ENCODE measurements at places on chromosomes 7 and 10. TPM values are rescaled to one million over a fixed set of nuclear protein-coding genes. Genes with fewer than 3 reads are reported as not detected.

LMOD2 gene
- total RNA-seq = not detected

TAS2R41 gene
- total RNA-seq = not detected

TAS2R40 gene
- total RNA-seq = not detected

HGF gene
- total RNA-seq = not detected

AKR1E2 gene
- 2.0 TPM for total RNA-seq

ACTL6B gene
- total RNA-seq = not detected

ANKRD26 gene
- 10.6 TPM for total RNA-seq

ANKRD22 gene
- 4.9 TPM for total RNA-seq

HEPACAM2 gene
- not detected for total RNA-seq

GRCh38 chr10:42963312-42963711 is 113.6 kb upstream of the RET start:
- no peak for DNase-seq

- peak; percentile 88 for DNase-seq
Observed at GRCh38 chr10:50404021-50404773, 152.9 kb upstream of the ASAH2 start.

DNA sequence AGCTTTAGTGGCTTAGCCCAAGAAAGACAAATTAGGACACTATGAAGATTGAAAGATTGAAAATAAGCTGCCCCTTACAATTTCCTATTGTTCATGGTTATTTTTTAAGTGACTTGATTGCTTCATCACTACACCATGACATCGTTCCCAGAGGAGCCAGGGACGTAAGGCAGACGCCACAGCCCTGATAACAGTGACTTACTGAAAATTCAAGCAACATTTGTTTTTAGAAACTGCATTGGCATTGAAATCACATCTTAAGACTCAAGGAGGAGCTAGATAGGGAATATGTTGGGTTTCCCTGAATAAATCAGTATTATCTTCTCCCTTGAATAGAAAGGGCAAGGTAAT is 38.7 kb upstream of the ANK3 start:
- DNase-seq = no peak

GRCh38 chr7:44889086-44889781 is 3.9 kb upstream of the PURB start:
- DNase-seq = no peak

DNA sequence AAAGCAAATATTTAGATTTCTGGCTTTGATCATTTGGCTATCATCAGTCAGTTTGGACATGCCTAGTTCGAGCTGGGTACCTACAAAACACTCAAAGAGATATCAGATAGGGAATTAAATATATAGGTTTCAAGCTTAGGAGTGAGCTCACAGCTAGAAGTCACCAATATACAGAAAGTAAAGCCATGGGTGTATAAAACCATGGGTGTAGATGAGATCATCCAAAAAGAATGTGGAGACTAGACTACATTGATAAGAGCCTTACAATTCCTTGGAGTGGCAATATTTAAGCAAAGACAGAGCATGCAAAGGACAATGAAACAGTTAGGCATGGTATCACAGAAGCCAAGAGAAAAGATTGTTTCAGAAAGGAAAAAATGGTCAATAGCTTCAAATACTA is 7.2 kb upstream of the RALA start:
- DNase-seq = no peak

- DNase-seq = no peak
Observed at GRCh38 chr7:40499718-40500117, 364.9 kb downstream of the SUGCT start.

- DNase-seq = peak; percentile 17
Observed at GRCh38 chr7:20032741-20033140, 184.4 kb downstream of the MACC1 start.

DNA sequence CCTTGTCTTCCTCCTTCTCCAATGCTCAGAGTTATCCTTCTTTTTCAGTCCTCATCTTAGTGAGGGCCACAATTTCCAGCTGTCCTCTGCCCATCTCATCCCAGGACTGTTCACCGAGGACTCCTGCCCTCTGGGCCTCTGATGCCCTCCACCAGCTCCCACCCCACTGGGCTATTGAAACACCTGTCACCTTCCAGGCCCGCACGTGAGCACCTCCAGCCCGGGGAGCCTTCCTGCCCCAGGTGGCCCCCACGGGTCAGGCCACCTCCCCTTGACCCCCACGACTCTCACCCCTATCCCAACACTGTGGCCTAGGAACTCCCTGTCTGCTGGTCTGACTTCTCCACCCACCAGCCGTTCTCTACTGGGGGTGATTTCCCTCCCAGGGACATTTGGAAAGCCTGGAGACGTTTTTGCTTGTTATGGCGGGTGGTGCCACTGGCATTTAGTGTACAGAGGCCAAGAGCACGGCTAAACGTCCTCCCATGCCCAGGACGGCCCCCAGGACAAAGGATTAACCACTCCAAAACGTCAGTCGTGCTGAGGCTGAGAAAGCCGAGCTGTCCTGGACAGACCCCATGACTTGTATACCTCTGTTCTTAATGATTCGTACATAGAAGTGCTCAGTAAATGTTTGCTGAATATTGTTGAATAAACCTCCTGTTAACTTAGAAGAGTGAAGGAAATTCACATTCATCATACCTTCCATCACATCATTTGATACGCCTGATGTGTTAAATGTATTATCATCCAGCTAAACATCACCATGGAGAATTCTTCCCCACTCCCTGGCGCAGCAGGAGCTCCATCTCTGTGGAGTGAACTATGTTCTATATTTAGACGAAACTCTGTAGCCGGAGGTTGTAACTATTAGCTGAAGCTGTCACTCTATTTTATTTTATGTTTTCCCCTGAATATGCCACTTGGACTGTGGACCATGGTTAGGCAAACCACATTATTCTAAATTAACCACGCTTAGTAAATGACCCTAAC is 270.1 kb upstream of the SHH start:
- no peak for DNase-seq

- peak; percentile 61 for DNase-seq
Observed at GRCh38 chr7:80611779-80612178, 26.7 kb upstream of the CD36 start.

DNA sequence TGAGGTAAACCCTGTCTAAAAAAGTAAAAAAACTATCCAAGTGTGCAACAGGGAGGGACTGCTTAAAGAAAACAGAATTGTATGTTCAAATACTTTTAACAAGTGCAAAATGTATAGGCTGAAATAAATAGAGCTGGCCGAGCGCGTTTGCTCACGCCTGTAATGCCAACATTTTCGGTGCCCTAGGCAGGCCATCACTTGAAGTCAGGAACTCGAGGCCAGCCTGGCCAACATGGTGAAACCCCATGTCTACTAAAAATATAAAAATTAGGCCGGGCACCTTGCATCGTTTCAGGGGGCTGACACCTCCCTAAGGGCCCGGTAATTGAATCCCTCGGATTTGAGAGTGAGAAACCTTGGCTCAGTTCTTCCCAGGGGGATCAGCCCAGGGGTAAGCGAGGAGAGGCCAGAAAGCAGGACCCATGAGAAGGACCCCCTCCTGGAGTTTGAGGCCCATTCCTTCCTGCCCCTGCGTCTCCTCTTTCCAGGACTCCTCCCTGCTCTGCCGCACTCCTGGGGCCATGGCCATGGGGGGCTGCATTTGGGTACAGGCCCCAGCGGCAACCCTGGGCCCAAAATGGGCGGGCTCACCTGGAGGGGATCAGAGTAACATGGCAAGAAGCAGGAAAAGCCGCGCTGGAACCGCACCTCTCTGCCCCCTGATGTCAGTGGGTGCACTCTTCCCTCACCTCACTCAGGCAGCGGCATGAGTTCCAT is 75.5 kb upstream of the TMEM248 start:
- no peak for DNase-seq

DNA sequence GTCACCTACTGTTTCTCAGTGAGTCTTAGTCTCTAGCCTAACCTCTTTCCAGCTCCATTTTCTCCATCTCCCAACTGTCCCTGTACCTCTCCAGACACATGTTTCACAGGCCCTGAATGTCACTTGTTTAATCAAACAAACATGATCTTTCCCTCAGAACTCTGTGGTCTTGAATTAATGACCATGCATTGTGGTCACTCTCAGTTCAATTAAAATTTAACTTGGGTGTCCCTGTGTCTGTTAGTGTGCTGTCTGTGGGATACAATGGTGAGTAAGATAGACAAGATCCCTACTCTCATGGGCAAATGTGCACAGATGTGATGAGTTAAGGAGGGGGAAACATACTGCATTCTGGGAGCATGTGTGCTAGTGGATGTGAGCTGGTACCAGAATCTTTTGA is 65.0 kb downstream of the RBM33 start:
- no peak for DNase-seq

- DNase-seq = no peak
Observed at GRCh38 chr7:96188591-96188991, 133.3 kb downstream of the SLC25A13 start.

DNA sequence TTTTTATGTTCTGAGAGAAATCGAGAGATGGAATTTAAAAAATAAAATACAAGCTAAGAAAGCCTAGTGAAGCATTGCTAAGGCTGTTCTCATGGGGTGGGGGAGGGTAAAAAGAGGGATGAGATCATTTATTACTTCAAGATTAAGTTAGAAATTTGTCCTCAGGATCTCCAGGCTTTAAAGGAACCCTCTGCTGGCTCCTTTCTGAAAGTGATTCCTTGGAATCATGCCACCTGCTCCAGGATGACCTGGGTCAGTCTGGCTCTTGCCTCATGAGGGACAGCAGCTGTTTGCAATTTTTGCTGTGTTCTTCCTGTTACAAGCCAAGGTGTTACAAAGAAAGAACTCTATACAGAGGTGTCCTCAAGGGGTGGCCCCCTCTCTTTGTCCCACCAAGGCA is 69.8 kb downstream of the CDK1 start:
- peak; percentile 10 for DNase-seq

GRCh38 chr10:29648114-29648982 is 13.6 kb upstream of the SVIL start:
- no peak for DNase-seq
